ENCODE measurements at places on chromosomes 1 and 21. TPM values are rescaled to one million over a fixed set of nuclear protein-coding genes. Genes with fewer than 3 reads are reported as not detected.

Gene HSD17B7
- 17.7 TPM for total RNA-seq

- peak; percentile 80 for DNase-seq
Observed at GRCh38 chr1:116820369-116820768, 66.1 kb downstream of the CD2 start.

DNA sequence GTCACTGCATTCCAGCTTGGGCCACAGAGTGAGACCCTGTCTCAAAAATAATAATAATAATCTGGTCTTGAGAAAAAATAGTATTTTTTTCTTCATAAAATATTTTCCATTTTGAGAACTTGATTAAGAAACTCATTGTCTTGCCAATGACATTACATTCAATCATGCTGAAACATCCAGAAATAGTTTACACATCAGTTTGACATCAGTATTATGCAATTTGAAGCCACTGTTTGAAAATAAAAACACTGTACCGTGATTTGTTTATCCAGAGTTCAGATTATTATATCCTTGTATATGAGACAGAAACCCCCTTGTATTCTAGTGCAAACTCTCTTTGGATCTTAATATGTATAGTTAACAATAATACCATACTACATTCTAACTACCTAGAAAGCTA is 6.9 kb downstream of the FMO2 start:
- DNase-seq = no peak

DNA sequence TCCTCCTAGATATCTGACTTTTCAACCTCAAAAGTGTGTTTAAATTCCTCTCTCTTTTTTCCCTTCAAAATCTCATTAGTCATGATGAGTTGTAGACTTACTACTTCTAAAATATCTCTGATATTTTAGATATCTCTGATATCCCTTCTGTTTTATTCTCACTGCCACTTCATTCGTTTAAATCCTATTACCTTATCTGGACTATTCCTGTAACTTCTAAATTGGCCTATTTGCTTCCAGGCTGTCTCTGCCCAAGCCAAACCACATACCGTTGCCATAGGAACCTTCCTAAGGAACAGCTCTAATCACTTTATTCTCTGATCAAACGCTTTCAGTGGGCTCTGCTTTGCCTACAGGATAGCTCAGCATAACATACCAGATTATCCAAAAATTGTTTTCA is 333.1 kb upstream of the CHRM3 start:
- DNase-seq = no peak

DNA sequence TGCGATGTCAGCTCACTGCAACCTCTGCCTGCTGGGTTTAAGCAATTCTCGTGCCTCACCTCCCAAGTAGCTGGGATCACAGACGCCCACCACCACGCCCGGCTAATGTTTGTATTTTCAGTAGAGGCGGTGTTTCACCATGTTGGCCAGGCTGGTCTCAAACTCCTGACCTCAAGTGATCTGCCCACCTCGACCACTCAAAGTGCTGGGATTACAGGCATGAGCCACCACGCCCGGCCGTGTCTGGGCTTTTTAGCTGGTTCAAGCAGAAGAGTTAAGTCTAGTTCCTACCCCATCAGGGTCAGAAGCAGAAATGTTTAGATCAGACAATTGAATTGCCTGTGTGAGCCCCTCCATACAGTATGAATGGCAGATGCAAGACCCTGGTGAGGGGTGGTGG is 27.7 kb upstream of the RIPK4 start:
- no peak for DNase-seq

DNA sequence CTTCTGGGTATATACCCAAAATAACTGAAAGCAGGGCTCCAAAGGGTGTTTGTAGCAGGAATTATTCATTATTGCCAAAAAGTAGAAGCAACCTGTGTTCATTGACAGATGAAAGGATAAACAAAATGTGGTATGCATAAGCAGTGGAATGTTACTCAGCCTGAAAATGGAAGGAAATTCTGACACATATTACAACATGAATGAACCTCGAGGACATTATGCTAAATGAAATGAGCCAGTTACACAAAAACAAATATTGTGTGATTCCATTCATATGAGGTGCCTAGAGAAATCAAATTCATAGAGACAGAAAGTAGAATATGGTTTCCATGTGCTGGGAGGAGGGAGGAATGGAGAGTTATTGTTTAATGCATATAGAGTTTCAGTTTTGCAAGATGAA is 86.3 kb upstream of the ARTN start:
- no peak for DNase-seq

Gene SPATA46
- not detected for total RNA-seq

Gene SPRR2G
- total RNA-seq = not detected

- DNase-seq = peak; percentile 88
Observed at GRCh38 chr1:184212649-184213314, 161.3 kb downstream of the TSEN15 start.

Gene PSEN2
- 20.0 TPM for total RNA-seq

DNA sequence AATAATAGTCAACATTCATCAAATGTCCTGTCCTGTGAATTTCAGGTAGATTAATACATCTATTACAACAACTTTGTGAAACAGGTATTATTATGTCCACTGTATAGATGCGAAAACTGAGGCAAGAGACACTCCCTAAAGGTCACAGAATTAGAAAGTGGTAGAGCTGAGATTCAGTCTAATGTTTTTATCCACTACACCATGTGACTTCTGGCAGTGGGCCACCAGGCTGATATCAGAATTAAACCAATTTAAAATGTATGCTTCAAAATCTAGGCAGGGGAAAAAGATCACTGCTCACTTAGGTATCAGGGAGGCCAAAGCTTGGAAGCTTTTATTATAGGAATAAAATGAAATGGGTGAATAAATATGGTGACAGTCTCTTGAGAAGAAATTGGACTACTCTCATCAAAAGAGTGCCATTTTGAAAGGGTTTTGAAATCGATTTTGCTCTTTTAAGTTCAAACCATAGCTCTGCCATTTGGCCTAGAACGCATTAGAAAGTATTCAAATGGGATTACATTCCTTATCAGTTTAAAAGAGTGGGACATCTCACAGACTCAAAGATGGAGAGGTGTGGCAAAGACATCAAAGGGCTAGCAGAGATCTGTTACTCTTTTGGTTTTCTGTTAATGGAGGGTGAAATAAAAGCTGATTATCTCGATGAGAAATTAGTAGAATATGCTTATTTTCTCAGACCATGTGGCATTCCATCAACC is 1.9 kb downstream of the DDAH1 start:
- no peak for DNase-seq

Gene AADACL3
- total RNA-seq = not detected

DNA sequence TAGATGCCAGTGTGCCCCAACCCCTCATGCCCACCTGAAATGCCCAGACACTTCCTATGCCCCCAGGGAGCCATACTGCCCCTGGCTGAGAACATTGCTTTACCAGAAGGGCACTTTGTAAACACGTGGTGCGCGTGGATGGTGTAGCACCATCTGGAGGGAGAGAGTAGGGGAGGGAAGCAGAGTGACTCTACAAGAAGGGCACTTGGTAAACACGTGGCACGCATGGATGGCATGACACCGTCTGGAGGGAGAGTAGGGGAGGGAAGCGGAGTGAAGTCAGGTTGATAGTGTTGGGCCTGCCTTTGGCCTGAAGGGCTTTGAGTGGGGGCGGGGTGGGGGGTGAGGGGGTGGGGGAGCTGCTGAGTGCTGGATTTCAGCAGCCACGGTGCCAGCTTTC is 324.0 kb upstream of the VAMP3 start:
- no peak for DNase-seq

DNA sequence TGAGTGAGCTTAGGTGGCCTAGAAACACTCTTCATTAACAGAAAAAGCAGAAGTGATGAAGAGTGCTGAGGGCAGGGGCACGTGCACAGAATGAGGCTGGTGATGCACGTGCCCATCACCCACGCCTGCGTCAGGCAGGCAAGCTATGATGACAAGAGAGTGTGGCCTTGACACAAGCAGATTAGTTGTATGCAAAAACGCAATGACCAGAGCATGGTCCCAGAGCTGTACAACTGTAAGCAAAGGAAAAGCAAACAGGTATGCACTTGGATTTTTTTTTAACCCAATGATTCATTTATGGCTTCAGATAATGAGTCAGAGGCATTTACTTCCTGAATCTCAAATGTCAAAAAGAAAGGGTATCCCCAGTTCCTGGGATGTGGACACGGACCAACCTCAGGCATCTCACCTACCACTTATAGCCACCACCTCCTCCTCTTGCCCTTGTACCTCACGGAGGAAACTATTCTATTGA is 9.1 kb upstream of the TMEM61 start:
- DNase-seq = peak; percentile 35

DNA sequence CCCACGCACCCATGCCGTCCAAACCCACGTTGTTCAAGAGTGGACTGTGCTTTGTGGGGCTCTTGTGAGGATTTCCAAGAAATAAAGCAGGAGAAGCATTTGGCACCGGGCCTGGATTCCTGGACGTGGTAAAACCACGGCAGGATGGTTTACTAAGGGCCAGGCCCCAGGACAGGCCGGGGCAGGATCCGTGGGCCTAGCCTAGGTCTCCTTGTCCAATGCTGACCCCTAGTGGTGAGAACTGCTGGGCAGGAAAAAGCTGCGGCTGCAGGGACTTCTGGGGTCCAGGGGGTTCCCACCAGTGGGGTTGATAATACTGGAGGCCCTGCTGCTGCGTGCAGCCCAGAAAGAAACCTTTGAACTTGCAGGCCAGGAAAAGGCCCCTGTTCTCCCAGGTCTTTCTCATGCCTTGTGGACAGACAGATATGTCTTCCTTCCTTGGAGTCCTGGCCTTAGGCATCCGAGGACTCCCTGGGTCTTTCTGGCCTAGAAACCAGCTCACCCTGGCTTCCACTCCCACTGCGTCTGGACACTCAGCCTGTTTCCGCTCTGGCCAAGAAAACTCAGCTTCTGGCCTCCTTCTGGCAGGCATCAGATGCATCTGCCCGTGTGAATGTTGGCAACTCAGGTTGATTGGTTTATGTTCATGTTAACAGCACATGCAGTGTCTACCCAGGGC is 106.9 kb upstream of the TMEM51 start:
- DNase-seq = peak; percentile 81

DNA sequence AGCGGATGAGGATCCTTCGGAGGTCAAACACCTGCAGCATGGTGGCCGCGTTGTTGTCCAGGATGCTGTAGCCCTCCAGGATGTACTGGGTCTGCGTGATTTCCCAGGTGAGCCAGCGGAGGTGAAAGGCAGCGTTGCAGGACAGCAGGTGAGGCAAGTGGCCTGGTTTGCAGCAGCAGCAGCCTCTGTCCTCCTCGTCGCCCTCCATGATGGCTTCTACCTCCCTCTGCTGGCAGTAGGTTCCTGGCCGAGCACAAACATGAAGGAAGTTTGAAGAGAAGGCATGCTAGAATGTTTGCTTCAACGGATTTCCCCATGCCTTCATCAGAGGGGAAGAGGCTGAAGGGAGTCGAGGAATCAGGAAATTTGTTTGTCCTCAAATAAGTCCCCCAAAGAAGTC is 74.7 kb downstream of the NTPCR start:
- peak; percentile 30 for DNase-seq

Gene DYNLT4
- not detected for total RNA-seq

DNA sequence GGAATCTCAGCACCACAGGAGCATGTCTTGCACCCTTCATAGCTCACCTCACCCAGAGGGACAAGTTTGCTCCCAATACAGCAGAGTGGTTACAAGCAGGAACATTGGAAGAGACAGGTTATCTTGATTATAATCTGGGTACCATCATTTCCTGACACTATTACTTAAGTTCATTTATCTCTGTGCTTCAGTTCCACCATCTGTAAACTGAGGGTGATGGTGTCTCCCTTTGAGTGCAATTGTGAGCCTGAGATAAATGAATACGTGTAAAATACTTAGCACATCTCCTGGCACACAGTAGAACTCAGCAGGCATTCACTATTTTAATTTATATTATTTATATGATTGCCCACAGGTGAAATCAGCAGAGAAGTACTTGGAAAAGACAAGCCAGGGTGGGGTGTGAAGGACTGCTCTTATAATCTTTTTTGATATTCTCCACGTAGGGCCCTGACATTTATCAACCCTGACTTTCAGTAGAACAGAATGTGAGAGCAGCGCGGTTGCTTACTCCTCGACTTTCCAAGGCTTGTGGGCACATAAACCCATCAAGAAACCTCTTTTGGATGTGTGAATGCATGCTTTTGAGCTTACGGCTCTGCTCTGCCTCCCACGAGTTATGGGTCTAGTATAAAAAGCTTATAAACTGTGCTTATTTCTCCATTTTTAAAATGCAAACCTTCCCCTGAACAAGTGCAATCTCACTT is 34.9 kb downstream of the DUSP10 start:
- no peak for DNase-seq

- DNase-seq = no peak
Observed at GRCh38 chr1:116737855-116738321, 16.3 kb upstream of the CD2 start.

Gene ATP6V0B
- 80.3 TPM for total RNA-seq

DNA sequence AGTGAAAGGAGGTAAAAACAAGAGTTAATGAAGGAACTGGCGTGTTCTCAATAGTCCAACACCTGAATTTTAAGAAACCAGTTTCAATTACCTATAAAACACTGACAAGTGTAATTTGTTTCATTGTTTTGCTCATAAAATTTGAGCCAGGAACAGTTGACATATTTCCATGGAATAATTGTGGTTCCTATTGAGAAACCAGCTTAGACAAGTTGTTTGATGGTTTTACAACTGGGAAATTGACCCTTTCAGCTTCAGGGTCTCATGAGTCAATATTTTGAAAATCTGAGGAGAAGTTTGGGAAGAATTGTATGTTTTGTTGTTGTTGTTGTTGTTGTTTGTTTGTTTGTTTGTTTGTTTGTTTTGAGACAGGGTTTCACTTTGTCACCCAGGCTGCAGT is 69.1 kb upstream of the GADD45A start:
- no peak for DNase-seq

Gene GJC2
- total RNA-seq = 1.1 TPM

DNA sequence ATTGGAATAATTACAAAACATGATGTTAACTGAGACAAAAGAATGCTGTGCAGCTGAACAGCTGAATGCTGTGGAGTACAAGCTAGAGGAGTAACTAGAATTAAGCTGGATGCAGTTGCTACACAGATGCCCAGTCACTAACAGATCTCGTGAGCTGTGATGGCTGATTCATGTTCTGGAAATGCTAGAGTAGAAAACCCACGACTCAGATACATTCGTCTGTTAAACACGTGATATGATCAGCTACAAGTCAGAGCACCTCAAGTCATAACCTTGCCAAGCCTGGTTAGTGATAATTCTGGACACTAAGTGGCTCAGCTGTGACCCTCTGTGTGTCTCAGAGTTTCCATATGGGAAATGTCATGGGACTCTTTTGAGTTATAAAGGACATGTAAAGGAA is 89.7 kb upstream of the ESRRG start:
- peak; percentile 88 for DNase-seq
